ENCODE measurements at places on chromosomes 1 and 21. TPM values are rescaled to one million over a fixed set of nuclear protein-coding genes. Genes with fewer than 3 reads are reported as not detected.

Gene TRABD2B
- 3.1 TPM for total RNA-seq

Gene CBS
- 8.3 TPM for total RNA-seq

Gene WDR64
- total RNA-seq: not detected

Gene ZNF669
- total RNA-seq: 3.2 TPM

Gene CACNA1S
- not detected for total RNA-seq

Gene DMBX1
- not detected for total RNA-seq

Gene RBP7
- 31.4 TPM for total RNA-seq

Gene CFAP107
- not detected for total RNA-seq

DNA sequence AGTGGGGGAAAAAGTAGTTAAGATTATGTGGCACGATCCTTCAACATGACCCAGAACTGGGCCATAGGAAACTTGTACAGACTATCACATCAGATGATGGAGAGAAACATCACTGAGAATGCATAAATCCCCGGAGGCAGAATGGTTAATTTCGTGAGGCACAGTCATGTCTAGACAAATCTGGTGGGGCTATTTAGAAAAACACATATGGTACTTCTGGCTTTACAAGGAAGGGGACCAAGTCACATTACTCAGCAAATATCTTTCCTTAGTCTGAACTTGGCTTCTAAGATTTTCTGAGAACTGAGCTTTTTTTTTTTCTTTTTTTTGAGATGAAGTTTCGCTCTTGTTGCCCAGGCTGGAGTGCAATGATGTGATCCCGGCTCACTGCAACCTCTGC lies 9.2 kb upstream of the UQCRHL start:
- H3K4me1 ChIP-seq: peaks cover 12% of the 10 kb centered on the region
- H3K4me3 ChIP-seq: no peak overlapping the region
- H3K27ac ChIP-seq: no peak overlapping the region
- no peaks in the 10 kb centered on the region for H3K27me3 ChIP-seq

DNA sequence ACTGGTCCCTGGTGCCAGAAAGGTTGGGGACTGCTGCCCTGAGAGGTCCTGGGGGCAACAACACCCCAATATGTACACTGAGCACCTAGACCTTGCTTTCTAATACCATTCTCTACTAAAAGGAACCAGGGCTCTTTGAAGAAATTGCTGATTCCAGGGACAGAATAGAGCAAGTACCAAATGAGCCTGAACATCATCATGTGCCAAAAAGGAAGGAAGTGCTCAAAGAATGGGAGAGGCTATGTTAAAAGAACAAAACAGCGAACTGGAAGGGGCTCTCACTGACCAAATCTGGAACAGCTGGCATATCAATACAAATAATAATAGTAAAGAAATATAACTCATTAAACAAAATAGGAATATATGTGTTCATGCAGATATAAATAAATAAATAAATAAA lies 50.8 kb downstream of the PIK3R3 start:
- H3K4me1 ChIP-seq: no peaks in the 10 kb centered on the region
- DNase-seq: no peak
- H3K27ac ChIP-seq: no peak overlapping the region
- no peaks in the 10 kb centered on the region for H3K27me3 ChIP-seq
- peaks cover 6% of the 10 kb centered on the region for H3K36me3 ChIP-seq
- H3K4me3 ChIP-seq: peak overlapping the region; percentile 4

DNA sequence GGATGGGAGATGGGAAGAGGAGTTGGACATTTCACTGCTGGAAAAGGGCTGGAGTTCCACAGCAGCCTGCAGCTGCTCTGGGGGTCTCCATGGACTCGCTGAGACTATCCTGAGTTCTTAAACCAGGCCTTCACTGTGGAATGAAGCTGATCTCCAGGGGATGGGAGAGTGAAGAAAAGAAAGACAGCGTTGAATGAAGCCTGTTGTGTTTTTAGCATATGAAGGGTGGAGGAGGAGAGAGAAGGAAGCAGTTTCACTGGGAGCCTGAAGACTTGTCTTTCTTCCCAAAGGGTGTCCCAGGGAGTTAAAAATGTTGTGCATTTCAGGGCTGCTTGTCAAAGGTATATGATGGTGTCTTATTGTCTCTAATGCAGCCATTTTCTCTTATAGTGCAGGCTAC lies 9.2 kb downstream of the ROR1 start:
- H3K4me3 ChIP-seq: no peak overlapping the region
- H3K27me3 ChIP-seq: no peaks in the 10 kb centered on the region
- no peak overlapping the region for H3K27ac ChIP-seq
- H3K4me1 ChIP-seq: peaks cover 32% of the 10 kb centered on the region
- DNase-seq: no peak

GRCh38 chr1:82979593-82980236 lies 1019.2 kb downstream of the TTLL7 start:
- DNase-seq: no peak
- no peaks in the 10 kb centered on the region for H3K36me3 ChIP-seq
- no peaks in the 10 kb centered on the region for H3K27me3 ChIP-seq
- no peaks in the 10 kb centered on the region for H3K4me1 ChIP-seq
- H3K27ac ChIP-seq: no peak overlapping the region

DNA sequence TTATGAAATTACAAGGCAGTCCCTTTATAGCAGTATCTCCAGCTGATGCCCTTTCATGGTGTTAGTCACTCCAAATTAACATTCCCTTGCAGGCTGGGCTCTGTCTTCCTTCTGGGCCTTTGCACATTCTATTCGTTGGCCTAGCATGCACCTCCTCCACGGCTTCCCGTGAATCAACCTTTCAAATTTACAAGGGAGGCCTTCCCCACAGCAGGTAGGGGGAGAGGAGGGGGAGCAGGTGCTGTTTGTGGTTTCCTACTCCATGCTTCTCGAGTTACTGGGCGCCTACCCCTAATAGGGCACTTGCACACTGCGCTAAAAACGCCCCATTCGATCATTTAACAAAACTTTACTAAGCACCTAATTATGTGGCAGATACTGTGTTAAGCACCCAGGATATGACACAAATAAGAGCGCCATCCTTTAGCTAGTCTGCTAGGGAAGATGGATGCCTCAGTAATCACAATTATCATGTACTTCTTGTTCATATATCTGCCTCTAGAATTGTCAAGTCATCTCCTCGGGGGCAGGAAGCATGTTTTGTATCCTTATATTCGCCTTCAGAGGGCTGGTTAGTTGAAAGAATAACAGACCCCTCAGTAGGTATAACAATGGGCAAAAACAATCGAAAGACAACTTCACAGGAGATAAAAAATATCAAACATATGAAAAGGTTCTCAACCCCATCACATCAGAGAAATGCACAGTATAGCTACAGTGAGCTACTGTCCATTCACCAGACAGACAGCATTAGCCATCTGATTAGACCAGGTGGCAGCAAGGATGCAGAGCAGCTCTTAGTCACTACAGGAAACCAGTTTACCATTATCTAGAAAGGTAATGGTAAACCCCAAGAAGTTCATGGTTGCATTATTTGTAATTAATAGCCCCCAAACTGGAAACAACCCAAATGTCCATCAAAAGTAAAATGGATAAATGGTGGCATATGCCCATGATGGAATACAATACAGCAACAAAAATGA lies 1.7 kb upstream of the ADAR start:
- H3K27ac ChIP-seq: peak overlapping the region; percentile 97
- H3K36me3 ChIP-seq: no peaks in the 10 kb centered on the region
- peaks cover 39% of the 10 kb centered on the region for H3K4me1 ChIP-seq
- no peaks in the 10 kb centered on the region for H3K27me3 ChIP-seq
- no peak overlapping the region for H3K4me3 ChIP-seq

DNA sequence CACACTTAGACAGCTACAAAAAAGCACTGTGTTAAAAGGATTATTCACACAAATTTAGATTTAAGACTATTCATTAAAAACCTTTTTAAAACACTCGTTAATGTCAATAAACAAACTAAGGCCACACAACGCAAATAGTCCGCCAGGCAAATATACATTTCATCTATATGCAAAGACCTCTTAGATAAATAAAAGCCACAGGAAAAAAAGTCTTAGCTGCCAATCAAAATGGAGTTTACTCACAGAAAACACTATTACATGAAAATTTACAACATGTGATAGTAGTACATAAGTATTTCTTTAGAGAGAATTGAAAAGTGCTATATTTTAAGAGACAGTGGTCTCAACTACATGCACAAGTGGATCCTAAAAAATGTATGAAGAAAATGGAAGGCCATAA lies 2.7 kb upstream of the PHTF1 start:
- H3K4me1 ChIP-seq: no peaks in the 10 kb centered on the region
- H3K27me3 ChIP-seq: no peaks in the 10 kb centered on the region
- no peak for DNase-seq
- peaks cover 14% of the 10 kb centered on the region for H3K36me3 ChIP-seq
- no peak overlapping the region for H3K27ac ChIP-seq

- no peaks in the 10 kb centered on the region for H3K27me3 ChIP-seq
- no peak overlapping the region for H3K4me3 ChIP-seq
- no peak overlapping the region for H3K27ac ChIP-seq
- no peaks in the 10 kb centered on the region for H3K36me3 ChIP-seq
- no peak for DNase-seq
Observed at GRCh38 chr1:83545066-83545862, 453.7 kb downstream of the TTLL7 start.

- no peaks in the 10 kb centered on the region for H3K27me3 ChIP-seq
- peaks cover 7% of the 10 kb centered on the region for H3K4me1 ChIP-seq
- no peak overlapping the region for H3K4me3 ChIP-seq
- no peak for DNase-seq
- peaks cover 32% of the 10 kb centered on the region for H3K36me3 ChIP-seq
Observed at GRCh38 chr1:215608646-215609045, 41.5 kb downstream of the KCTD3 start.

Measured in right atrium auricular region (tissue), 2 donors.